ENCODE measurements at places on chromosomes 12 and 14. TPM values are rescaled to one million over a fixed set of nuclear protein-coding genes. Genes with fewer than 3 reads are reported as not detected.

DNA sequence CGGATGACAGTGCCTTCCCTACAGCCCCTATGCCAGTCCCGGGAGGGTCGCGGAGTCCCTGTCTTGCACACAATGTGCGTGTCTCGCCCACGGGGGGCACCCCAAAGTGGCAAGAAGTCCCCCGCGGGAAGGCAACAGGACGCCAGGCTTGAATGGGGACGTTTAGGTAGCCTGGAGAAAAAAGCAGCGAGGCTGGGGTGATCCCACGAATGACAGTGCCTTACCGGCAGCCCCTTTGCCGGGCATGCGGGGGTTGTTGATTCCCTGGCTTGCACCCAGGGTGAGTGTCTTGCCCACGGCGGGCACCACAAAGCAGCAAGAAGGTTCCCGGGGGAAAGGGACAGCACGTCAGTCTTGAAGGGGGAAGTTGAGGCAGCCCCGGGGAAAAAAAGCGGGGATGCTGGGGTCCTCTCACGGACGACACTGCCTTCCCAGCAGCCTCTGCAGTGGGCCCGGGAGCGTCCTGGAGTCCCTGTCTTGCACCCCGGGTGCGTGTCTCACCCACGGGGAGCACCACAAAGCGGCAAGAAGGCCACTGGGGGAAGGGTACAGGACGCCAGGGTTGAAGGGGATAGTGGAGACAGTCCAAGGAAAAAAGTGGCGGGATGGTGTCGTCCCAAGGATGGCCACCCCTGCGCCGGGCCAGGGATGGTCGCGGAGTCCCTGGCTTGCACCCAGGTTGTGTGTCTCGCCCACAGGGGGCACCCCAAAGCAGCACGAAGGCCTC is 156.8 kb upstream of the ALG10B start:
- DNase-seq: no peak
- H3K4me1 ChIP-seq: no peaks in the 10 kb centered on the region
- H3K27me3 ChIP-seq: peaks cover 16% of the 10 kb centered on the region
- no peak overlapping the region for H3K27ac ChIP-seq
- no peak overlapping the region for H3K4me3 ChIP-seq

GRCh38 chr12:13288501-13288900 is 92.0 kb downstream of the EMP1 start:
- H3K27ac ChIP-seq: no peak overlapping the region
- H3K4me3 ChIP-seq: no peak overlapping the region
- peaks cover 1% of the 10 kb centered on the region for H3K27me3 ChIP-seq
- no peak for DNase-seq
- no peaks in the 10 kb centered on the region for H3K4me1 ChIP-seq

DNA sequence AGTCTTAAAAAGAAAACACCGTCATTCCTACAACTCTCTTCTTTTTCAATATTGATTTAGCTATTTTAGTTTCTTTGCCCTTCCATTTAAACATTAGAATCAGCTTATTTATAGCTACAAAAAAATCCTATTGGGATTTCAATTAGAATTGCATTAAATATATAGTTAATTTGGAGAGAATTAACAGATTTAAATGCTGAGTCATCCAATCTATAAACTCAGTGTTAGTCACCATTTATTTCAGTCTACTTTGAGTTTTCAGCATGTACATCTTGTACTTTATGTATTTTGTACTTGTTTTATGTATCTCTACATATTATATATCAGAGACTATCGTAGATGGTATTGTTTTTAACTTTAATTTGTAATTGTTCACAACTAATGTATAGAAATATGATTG is 460.0 kb downstream of the KCNH5 start:
- DNase-seq: no peak
- H3K4me3 ChIP-seq: no peak overlapping the region
- H3K27ac ChIP-seq: no peak overlapping the region
- no peaks in the 10 kb centered on the region for H3K4me1 ChIP-seq
- H3K27me3 ChIP-seq: peaks cover 1% of the 10 kb centered on the region

NOXRED1 gene
- 0.49 TPM for total RNA-seq

TPPP2 gene
- 0.62 TPM for total RNA-seq

- H3K36me3 ChIP-seq: peaks cover 27% of the 10 kb centered on the region
- H3K4me1 ChIP-seq: peaks cover 42% of the 10 kb centered on the region
- peaks cover 28% of the 10 kb centered on the region for H3K27me3 ChIP-seq
- H3K4me3 ChIP-seq: peak overlapping the region; percentile 88
- no peak overlapping the region for H3K27ac ChIP-seq
These were observed 1.6 kb downstream of the MSI1 start for GRCh38 chr12:120367233-120367923.

DNA sequence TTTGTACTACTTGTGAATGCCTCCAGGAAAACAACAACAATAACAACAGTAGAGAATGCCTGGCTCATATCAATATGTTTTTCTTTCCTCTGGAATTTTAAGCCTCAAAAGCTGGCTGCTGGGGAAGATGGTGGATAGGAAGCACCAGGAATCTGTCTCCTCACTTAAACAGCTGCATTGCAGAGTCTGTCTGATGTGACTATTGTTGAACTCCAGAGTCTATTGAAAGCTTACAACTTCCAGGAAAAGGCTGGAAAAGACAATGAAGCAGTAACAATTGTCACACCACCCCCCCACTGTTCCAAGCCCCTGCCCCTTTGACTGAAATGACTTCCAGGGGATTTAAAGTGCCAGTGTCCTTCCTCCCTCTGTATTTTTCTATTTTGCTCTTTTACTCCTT is 309.7 kb downstream of the BMP4 start:
- peak; percentile 23 for DNase-seq
- H3K4me1 ChIP-seq: peaks cover 6% of the 10 kb centered on the region
- H3K36me3 ChIP-seq: no peaks in the 10 kb centered on the region
- no peak overlapping the region for H3K4me3 ChIP-seq
- H3K27me3 ChIP-seq: no peaks in the 10 kb centered on the region

- no peak for DNase-seq
- no peak overlapping the region for H3K4me3 ChIP-seq
- no peak overlapping the region for H3K27ac ChIP-seq
- peaks cover 12% of the 10 kb centered on the region for H3K4me1 ChIP-seq
- H3K36me3 ChIP-seq: no peaks in the 10 kb centered on the region
- H3K27me3 ChIP-seq: no peaks in the 10 kb centered on the region
These were observed 36.3 kb upstream of the HECTD1 start for GRCh38 chr14:31243860-31244259.

C12orf50 gene
- total RNA-seq: not detected

DHRS4 gene
- 18.9 TPM for total RNA-seq

DNA sequence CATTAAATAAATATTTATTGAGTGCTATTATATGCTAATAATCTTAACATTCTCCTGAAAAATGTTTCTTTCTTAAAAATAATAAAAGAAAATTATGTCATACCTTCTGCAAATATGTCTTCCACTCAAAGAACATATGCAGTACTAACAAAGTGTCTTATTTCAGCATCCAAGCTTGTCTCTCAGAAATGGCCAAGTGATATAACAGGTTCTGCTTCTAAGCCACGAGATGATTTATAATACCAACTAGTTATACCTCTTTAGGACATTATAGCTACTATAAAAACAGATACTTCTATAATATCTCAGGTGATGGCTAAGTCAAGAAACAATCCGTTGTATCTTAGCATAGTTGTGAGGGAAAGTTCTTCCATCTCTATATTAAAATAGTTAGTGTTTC is 128.1 kb upstream of the ARID2 start:
- no peak overlapping the region for H3K27ac ChIP-seq
- H3K4me1 ChIP-seq: no peaks in the 10 kb centered on the region
- DNase-seq: no peak
- no peaks in the 10 kb centered on the region for H3K36me3 ChIP-seq
- no peak overlapping the region for H3K4me3 ChIP-seq

GRCh38 chr14:34632411-34632978 is 2.5 kb upstream of the SNX6 start:
- peaks cover 5% of the 10 kb centered on the region for H3K27me3 ChIP-seq
- peaks cover 14% of the 10 kb centered on the region for H3K36me3 ChIP-seq
- DNase-seq: no peak
- H3K4me3 ChIP-seq: no peak overlapping the region
- peaks cover 9% of the 10 kb centered on the region for H3K4me1 ChIP-seq
- H3K27ac ChIP-seq: no peak overlapping the region

- H3K4me3 ChIP-seq: peak overlapping the region; percentile 98
- peaks cover 17% of the 10 kb centered on the region for H3K27me3 ChIP-seq
- peaks cover 22% of the 10 kb centered on the region for H3K36me3 ChIP-seq
- H3K4me1 ChIP-seq: peaks cover 46% of the 10 kb centered on the region
These were observed 777 bp downstream of the ARF3 start for GRCh38 chr12:48956279-48957140.
